ENCODE measurements at places on chromosomes 12 and 14.

DNA sequence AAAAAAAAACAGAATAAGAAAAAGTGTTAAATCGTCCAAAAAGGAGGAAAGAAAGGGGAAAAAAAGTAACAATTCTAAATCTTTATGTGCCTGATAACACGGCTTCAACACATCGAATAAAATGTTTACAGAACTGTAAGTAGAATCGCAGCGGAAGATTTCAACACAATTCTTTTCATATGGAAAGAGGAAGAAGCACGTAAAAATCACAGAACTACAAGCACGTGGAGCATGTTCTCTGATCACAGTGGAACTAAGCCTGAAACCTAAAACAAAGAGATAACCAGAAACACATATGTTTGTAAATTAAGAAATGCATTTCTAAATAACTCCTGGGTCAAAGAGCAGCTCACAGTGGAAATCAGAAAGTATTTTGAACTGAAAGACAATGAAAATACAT lies 8.7 kb downstream of the CLEC7A start:
- no peak for DNase-seq

DNA sequence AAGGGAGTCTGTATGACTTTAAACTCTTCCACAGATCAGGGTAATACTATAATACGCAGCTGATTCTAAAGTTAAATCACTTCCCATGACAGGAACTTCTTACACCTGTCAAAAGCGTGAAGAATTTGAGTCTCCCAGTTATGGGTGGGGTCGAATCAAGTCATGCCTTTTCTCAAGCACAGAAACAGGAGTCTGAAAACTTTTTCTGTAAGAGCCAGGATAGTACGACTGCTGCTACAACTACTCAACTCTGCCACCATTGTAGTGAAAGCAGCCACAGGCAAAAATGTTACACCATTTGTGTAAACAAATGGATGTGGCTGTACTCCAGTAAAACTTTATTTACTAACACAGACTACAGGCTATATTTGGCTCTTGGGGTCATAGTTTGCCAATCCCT lies 90.3 kb downstream of the DUSP6 start:
- no peak for DNase-seq

DNA sequence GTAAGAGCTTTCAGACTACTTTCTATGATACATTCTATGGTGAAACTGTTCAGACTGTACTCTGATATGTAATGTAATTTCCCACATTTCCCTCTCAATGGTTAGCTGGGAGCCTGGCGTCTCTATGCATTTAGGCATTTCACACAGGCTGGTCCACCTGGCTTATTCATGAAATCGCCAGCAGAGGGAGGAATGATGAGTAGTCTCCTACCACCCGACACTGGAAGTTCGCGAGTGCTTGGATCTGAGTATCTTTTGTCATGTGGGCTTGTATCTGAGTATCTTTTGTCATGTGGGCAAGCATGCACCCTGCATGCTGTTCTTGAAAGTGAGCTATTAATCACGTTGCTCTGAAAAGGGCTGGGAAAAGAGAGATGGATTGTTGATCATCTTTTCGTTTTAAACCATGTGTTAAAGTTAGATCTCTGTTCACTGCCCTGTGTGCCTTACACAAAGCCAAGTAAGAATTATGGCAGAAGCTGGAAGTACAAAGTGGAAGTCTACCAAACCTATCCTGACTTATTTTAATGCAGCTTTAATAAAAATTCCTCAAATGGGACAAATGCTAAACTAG lies 235.0 kb downstream of the ATP23 start:
- peak; percentile 5 for DNase-seq

DNA sequence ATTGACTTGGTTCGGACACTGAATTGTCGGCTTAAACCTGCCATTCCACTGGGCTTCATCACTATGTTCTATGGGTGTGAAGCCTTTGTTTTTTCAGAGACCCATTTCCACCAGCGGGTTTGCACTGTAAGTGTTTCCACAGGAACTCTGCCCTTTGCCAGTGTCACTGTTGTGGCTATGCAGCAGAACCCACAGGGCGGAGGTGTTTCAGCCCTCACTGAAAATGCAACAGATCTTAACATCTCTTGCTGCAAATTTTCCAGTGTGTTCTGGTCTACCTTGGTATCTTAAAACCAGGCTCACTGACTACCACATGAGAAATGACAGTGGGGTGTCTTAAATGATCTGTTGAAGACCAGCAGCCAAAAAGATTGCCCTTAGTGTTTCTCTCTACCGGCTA lies 21.1 kb downstream of the PRKCH start:
- no peak for DNase-seq
